ENCODE measurements at places on chromosomes 11 and 22. TPM values are rescaled to one million over a fixed set of nuclear protein-coding genes. Genes with fewer than 3 reads are reported as not detected.

Gene CDC42EP2
- total RNA-seq, result 11.7 TPM

Gene TRIM6
- total RNA-seq, result 20.6 TPM

Gene AQP11
- total RNA-seq, result 1.2 TPM

Gene FGF19
- total RNA-seq, result 14.8 TPM

Gene IFITM2
- 363 TPM for total RNA-seq

Gene OR51E2
- not detected for total RNA-seq

Gene ARHGAP32
- total RNA-seq, result 30.1 TPM

Gene GGT5
- total RNA-seq, result not detected

Gene OR52N5
- not detected for total RNA-seq

Gene SLC22A12
- not detected for total RNA-seq

Gene BRSK2
- total RNA-seq, result 27.1 TPM

Gene NUCB2
- total RNA-seq, result 27.9 TPM

Gene ELF5
- not detected for total RNA-seq

Gene RAPSN
- 0.34 TPM for total RNA-seq

Gene MS4A1
- total RNA-seq, result not detected

Gene DEUP1
- 0.38 TPM for total RNA-seq

Gene SOX6
- total RNA-seq, result not detected
